ENCODE measurements at places on chromosomes 5 and 9. TPM values are rescaled to one million over a fixed set of nuclear protein-coding genes. Genes with fewer than 3 reads are reported as not detected.

Gene ANP32B
- total RNA-seq = 75.1 TPM

DNA sequence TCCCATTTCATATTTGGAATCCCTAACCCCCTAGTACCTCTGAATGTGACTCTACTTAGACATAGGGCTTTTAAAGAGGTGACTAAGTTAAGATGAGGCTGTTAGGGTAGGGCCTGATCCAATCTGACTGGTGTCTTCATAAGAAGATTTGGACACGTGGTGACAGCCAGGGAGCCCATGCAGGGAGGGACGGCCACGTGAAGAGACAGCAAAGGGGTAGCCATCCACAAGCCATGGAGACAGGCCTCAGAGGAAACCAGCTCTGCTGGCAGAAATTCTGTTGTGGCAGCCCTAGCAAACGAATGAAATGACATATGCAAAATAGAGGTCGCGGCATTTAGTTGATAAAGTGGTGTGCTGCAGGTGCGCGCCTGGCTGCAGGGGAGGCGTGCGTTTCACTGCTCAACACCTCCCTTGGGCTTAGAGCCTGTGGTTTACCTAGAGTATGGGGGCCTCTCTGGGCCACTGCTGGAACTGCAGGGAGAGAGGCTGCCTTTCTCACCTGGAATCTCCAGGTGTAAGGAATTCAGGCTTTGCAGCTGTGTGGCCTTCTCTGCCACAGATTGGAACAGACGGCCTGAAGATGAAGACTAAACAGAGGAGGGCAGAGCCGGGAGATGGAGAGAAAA is 7.1 kb upstream of the AFAP1L1 start:
- no peak overlapping the region for H3K4me3 ChIP-seq
- no peaks in the 10 kb centered on the region for H3K36me3 ChIP-seq
- no peak for DNase-seq
- H3K4me1 ChIP-seq = no peaks in the 10 kb centered on the region

GRCh38 chr5:125137535-125137934 is 391.1 kb upstream of the ZNF608 start:
- H3K4me3 ChIP-seq = no peak overlapping the region
- no peak for DNase-seq
- no peaks in the 10 kb centered on the region for H3K27me3 ChIP-seq
- H3K36me3 ChIP-seq = no peaks in the 10 kb centered on the region
- peaks cover 4% of the 10 kb centered on the region for H3K4me1 ChIP-seq

DNA sequence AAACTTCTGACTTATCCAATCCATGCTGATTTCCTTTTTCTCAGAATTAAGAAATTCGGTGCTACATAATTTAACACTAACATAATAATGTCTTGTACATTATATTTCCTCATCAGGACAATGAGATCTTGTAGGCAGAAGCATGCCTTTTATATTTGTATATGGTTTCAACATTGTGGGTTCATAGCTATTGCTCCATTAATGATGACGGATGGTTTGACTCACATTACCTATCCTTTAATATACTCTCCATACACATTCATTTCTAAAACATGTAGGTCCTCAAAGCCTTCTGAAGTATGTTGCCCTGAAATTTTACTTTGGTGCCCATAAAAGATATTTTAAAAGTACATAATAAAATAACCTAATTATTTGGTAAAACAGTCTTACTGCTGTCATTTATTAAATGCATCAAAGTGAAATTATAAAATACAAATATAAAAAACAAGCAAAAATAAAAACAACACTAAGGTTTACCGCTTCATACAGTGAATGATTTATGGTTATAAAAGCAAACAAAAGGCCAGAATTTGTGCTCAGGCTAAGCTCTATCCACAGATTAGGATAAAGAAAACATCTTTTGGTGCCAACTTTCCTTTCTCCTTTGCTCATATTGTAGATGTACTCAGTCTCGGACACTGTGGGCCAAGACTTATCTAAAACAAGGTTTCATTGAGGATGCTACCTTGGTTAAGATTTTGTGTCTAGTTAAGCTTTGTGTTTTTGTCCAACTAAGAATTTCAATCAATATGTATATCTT is 61.2 kb upstream of the GCNT4 start:
- no peak for DNase-seq
- no peaks in the 10 kb centered on the region for H3K4me1 ChIP-seq
- H3K27ac ChIP-seq = no peak overlapping the region
- no peaks in the 10 kb centered on the region for H3K27me3 ChIP-seq
- H3K36me3 ChIP-seq = no peaks in the 10 kb centered on the region
- no peak overlapping the region for H3K4me3 ChIP-seq

- H3K27ac ChIP-seq = no peak overlapping the region
- DNase-seq = no peak
- H3K36me3 ChIP-seq = no peaks in the 10 kb centered on the region
- no peak overlapping the region for H3K4me3 ChIP-seq
- H3K4me1 ChIP-seq = no peaks in the 10 kb centered on the region
Measured at GRCh38 chr9:133074111-133074651, 12.4 kb downstream of the CEL start.

GRCh38 chr9:21002040-21002439 is 29.4 kb downstream of the HACD4 start:
- no peaks in the 10 kb centered on the region for H3K27me3 ChIP-seq
- DNase-seq = no peak
- no peaks in the 10 kb centered on the region for H3K36me3 ChIP-seq
- H3K4me3 ChIP-seq = no peak overlapping the region

DNA sequence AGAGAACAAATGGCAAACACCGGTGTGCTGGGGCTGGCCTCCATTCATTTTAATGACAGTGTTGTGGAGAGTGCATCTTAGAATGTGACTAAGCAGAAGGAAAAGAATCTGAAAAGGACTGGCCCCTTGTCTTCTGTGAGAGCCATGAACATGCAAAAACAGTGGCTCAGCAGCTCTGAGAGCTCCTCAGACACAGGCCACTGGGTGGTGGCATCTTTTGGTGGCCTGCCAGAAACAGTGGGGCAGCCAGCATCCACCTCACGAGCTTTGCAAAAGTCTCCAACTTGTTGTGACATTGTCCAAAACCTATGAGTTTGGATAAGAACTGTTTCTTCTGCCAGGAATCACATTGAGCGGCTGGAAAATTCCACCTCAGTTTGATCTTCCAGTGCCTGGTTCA is 233.4 kb downstream of the NR3C1 start:
- no peaks in the 10 kb centered on the region for H3K36me3 ChIP-seq
- H3K27me3 ChIP-seq = no peaks in the 10 kb centered on the region

Gene SLC27A6
- total RNA-seq = 2.9 TPM

GRCh38 chr9:124758691-124759090 is 12.4 kb downstream of the NR6A1 start:
- H3K27me3 ChIP-seq = no peaks in the 10 kb centered on the region
- H3K36me3 ChIP-seq = no peaks in the 10 kb centered on the region
- no peak for DNase-seq

GRCh38 chr9:77455312-77455927 is 192.7 kb downstream of the GNA14 start:
- DNase-seq = no peak
- peaks cover 5% of the 10 kb centered on the region for H3K4me1 ChIP-seq
- H3K4me3 ChIP-seq = no peak overlapping the region
- no peaks in the 10 kb centered on the region for H3K36me3 ChIP-seq
- no peaks in the 10 kb centered on the region for H3K27me3 ChIP-seq
- H3K27ac ChIP-seq = no peak overlapping the region

GRCh38 chr9:97895211-97895610 is 27.1 kb downstream of the TRMO start:
- no peaks in the 10 kb centered on the region for H3K36me3 ChIP-seq
- H3K27me3 ChIP-seq = no peaks in the 10 kb centered on the region
- DNase-seq = no peak
- no peak overlapping the region for H3K27ac ChIP-seq
- H3K4me1 ChIP-seq = peaks cover 4% of the 10 kb centered on the region

Gene TCF7
- 1.7 TPM for total RNA-seq

GRCh38 chr9:136769710-136770191 is 5.4 kb upstream of the LCN15 start:
- no peaks in the 10 kb centered on the region for H3K27me3 ChIP-seq
- DNase-seq = no peak
- no peak overlapping the region for H3K27ac ChIP-seq
- H3K4me1 ChIP-seq = no peaks in the 10 kb centered on the region

GRCh38 chr5:96758621-96759020 is 49.1 kb downstream of the ERAP1 start:
- H3K27ac ChIP-seq = no peak overlapping the region
- no peak for DNase-seq
- H3K4me1 ChIP-seq = no peaks in the 10 kb centered on the region
- no peak overlapping the region for H3K4me3 ChIP-seq
- H3K27me3 ChIP-seq = no peaks in the 10 kb centered on the region

Data from vagina (tissue), 2 donors.